ENCODE measurements at places on chromosomes 13 and 19.

DNA sequence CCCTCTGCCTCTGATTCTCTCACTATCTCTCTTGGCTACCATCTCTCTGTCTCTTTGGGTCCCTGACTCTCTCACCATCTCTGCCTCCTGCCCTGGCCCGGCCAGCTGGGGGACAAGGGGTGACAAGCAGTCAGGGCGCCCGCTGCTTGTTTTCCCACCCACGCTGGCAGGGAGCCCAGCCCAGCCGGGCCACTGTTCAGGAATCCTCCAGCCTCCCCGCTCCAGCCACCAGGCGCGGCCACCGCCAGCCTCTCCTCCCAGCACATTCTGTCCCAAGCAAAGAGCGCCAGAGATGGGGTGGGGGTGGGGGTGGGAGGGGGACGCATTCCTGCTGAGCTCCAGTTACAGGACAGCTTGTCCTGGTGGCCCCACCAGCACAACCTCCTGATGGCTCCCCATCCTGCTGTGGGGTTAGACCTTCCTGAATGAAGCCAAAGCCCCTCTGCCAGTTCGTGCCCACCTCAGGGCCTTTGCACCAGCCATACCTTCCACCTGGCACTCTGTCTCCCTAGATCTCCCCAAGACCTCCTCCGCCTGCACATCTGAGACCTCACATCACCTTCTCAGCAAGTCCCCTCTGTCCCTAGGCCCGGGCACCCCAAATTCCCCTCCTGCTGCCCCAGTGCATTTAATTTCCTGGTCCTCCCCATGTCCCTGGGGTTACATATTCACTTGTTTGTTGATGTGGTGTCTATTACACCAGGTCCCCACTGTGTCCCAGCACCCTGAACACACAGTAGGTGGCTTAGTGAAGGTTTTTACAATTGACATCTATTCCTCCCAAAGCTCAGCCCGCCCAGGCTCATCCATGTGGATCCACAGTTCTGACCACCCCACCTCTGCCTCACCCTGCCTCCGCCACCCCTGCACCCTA, 12.5 kb downstream of the ARRDC2 start:
- DNase-seq: no peak

DNA sequence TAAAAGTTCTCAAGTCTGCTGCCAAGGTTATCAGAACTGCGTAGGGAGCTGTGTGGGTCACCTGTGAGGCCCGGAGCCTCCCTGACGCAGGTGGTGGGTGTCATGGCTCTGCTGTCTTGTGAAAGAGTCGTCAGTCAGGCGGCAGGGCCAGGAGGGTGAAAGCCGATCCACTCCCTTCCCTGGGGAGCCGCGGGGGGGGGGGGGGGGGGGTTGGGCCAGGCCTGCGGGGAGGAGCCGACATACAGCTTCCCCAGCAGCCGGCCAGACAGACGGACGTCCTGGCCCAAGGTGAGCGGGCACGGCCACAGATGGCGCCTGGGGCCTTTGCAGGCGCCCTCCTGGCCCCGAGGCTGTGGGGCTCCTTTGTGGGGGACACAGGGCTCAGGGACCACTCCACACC, 12.4 kb downstream of the SBNO2 start:
- no peak for DNase-seq

DNA sequence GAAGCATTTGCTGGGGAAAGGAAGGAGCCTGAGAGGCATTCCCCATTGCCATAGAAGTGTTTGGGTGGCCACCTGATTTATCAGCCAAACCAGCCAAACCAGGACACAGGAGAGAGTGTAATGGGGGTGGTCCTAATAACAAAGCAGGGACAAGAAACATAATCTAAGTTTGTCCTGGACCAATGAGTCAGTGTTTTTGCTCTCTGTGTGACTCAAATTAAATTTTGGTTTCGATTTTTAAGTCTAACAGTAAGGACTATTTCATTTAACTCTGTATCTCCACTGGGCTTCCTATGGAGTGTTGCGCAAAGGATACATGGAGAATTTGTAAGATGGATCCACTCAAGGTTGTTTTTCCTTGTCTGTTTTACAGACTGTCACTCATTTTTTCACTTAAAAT, 19.5 kb upstream of the TRPC4 start:
- no peak for DNase-seq

DNA sequence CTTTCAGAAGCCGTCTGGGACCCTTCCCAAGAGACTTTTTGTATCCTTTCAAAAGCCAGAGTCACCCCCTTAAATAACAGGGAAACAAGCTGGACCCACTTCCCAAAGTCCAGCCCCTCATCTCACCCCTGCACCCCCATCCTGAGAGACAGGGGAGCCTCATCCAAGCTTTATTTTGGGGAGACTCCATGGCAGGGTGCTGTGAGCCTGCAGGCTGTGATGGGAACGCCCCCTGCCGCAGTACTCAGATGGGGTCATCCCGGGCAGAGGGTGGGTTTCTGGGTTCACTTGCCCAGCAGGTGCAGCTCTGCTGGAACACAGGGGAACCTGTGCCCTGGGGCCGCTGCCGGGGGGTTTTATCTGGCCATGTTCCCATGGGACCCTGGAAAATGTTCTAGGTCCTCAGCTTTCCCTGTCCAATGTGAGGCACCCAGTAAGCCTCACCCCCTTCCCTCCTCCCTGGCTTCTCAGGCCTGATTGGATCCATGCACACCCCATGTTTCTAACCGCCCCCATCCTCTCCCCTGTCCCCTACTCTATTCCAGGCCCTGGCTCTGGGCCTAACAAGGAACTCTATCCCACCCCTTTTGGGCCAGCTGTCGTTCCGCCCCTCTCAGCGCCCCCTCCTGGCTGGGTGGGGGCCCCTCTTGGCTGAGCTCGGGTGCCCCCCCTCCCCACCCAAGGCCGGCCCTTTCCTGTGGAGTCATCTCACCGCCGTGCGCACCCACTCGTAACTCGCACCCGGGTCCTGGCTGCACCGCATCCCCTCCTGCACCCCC, 1.0 kb downstream of the HIF3A start:
- no peak for DNase-seq

DNA sequence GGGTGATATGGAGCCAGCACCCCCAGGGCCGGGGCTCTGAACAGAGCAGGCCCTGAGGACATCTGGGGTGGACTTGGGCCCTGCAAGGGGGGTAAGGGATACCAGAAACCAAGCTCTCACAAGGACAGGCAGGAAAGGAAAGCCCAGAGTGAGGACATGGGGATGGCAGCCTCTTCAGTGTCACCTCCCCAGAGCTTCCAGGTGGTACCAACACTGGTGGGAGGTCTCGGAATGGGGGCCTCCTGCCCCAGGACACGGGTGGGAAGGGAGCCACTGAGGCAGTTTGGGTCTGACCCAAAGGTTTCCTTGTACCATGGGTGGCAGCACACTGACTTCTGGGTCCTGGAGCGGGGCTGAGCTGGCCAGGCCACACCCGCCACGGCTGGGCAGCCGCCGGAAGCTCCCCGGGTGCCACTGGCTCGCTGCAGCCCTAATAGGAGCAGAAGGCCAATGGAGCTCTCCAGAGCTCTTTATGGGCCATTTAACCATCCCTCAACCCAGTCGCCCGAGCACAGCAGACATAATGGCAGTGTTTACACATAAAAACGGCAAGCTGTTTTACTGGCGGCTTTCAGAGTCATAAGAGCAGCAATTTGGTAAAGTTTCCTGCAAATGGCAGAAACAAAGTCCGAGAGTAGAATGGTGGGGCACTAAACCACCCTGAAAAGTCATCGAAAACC, 59.3 kb downstream of the PEPD start:
- DNase-seq: no peak

GRCh38 chr19:50202962-50203280, 501 bp upstream of the MYH14 start:
- DNase-seq: no peak

DNA sequence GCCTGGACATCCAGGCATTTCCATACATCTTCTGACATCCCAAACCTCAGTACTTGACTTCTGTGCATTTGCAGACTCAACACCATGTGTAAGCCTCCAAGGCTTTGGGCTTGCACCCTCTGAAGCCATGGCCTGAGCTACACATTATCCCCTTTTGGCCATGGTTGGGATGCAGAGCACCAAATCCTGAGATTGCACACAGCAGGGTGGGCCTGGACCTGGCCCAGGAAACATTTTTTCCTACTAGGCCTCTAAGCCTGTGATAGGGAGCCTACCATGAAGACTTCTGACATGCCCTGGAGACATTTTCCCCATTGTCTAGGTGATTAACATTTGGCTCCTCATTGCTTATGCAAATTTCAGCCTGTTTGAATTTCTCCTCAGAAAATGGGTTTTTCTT, 853.4 kb upstream of the SPRY2 start:
- no peak for DNase-seq

- DNase-seq: no peak
These were observed 465.1 kb upstream of the SLC10A2 start for GRCh38 chr13:103531278-103531677.

- DNase-seq: no peak
These were observed 56.4 kb downstream of the ZNF568 start for GRCh38 chr19:36972571-36972970.

- DNase-seq: no peak
These were observed 173.6 kb downstream of the NUFIP1 start for GRCh38 chr13:44815623-44816022.

DNA sequence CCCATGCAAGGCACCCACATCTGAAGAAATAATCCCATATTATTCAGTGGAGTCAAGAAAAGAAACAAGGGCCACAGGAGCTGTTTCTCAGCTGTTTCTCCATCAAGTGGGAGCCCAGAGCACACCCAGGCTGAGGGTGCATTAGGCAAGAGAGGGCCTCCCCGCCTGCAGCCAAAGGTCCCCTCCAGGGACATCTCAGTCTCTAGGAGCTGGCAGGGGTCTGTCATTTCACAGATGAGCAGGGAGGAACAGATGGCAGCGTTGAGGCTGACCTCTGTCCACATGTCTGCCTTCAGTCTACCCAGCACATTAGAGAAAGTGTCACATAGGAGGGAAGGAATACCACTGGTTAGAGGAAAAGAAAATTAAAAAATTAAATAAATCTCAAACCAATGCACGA, 157.7 kb downstream of the ZNF536 start:
- DNase-seq: no peak

GRCh38 chr13:35874704-35875103, 256.5 kb downstream of the DCLK1 start:
- no peak for DNase-seq

- no peak for DNase-seq
These were observed 2.5 kb downstream of the NDUFA3 start for GRCh38 chr19:54104998-54105715.

DNA sequence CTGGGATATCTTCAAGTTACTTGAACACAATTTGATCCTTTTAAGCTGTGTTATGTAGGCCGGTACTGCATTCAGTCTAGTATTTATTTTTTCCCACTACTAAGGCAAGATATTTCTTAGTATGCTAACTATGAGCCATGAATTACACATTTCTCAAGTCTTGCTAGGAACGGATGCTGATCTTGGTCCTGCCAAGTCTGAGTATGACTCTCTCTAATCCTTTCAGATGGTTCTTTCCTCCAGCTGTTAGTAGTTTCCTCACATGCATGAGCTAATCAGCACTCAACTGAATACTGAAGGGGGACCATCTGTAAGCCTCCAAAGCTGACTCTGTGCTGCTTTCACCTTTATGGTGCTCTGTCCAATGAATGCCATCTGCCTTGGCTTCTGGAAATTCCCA, 460.3 kb downstream of the KCTD12 start:
- DNase-seq: no peak

DNA sequence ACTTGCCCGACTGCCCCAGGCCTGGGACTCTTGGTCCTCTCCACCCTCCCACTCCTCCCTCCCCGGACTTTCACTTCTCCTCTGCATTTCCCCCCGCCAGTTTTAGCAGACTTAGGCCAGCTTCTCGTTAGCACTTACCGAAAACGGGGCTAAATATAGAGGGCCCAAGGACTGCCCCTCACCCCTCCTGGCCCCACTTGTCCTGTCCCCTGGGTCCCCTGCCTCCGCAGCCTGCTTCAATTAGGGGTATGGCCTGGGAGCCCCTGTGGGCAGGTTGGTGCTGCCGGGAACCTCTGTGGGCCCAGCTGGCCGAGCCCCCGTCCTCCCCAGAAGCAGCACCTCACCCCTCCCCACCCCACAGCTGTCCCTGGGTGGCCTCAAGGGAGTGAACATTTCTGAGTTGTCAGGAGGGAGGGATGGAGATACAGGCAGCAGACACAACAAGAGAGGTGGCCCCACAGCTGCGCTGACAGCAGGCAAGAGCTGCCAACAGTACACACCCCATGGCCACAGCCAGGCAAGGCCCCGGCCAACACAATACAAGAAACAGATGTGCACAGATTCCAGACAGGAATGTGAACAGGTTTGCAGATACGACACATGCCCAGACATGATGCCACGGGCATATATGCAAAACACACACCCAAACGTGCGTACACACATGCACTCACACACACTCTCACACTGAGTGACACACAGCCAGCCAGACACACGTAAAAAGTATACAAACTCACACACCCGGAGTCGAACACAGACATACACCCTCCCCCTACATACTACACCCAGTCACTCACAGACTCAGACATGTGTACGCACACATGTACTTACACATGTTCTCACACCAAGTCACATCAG, 2.6 kb downstream of the POU2F2 start:
- peak; percentile 19 for DNase-seq

DNA sequence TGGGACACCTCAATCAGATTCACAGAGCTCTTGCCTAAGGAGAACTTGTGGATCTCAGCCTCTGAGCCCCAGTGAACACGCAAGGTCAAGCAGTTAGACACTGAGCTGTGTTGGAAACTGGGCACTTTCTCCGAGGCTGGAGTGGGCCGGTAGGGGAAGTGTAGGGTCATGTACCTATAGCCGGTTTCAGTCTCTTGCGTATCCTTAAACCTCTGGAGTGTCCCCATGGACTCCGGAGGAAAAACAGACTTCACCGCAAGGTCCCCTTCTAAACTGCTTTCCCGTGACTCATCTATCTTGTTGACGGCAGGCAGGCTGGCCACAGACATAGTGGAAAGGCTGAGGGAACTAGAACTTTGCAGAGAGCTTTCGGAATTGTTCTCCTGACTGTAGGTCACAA, 11.3 kb downstream of the IQCN start:
- DNase-seq: peak; percentile 19

DNA sequence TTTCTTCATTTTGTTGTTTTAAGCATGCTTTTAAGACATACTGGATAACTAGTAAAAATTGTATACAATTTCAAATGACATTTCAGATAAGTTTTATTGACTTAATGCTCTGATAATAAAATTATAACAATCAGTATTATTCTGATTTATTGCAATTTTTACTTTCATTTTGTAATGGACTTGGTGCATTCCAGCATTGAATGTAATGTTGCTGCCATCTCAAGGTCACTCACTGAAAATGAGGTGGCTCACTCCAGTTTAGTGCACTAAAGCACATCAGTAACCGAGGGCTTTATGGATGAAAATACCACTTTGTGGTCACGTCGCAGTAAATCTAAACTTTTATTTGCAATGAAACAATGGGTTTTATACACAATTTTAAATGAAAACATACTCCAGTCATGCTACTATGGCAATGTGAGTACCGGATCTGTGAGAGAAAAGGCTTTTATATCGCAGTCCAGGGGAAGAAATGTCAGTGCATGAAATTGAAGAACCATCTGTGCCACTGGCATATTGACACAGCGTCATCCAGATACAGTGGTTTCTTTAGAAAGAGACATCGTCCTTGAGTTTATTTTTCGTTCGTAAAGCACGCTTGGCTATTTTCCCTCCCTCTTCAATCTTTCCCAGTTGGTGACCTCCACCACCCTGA, 20.7 kb upstream of the ZNF507 start:
- DNase-seq: no peak

- no peak for DNase-seq
These were observed 9.4 kb downstream of the BCL3 start for GRCh38 chr19:44757735-44758505.

- DNase-seq: no peak
These were observed 56.1 kb downstream of the KDM4B start for GRCh38 chr19:5025027-5025426.
